ENCODE measurements at places on chromosomes 6 and 20.

GRCh38 chr6:146857980-146858347 lies 259.2 kb downstream of the ADGB start:
- no peak for DNase-seq

DNA sequence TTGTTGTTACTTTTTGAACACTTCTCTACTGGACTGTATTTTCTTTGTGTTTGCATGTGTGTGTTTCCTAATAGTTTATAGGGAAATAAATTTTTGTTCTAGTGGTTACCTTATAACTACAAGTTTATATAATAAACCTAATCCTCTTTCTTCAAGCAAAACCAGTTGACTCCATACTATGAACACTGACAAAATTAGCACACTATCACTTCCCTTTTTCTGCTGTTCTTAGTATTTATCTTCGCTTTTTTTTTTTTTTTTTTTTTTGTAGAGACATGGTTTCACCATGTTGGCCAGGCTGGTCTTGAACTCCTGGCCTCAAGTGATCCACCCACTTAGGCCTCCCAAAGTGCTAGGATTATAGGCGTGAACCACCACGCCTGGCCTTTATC lies 25.0 kb upstream of the C6orf62 start:
- DNase-seq = no peak

GRCh38 chr6:148814082-148814790 lies 67.4 kb downstream of the UST start:
- no peak for DNase-seq

GRCh38 chr6:13454286-13455221 lies 32.8 kb downstream of the GFOD1 start:
- DNase-seq = no peak
